Cortex of kidney (tissue), 1 donor: ENCODE measurements at places on chromosomes 5 and 9.

- DNase-seq: no peak
These were observed 178.3 kb upstream of the MAP1B start for GRCh38 chr5:71929003-71929402.

DNA sequence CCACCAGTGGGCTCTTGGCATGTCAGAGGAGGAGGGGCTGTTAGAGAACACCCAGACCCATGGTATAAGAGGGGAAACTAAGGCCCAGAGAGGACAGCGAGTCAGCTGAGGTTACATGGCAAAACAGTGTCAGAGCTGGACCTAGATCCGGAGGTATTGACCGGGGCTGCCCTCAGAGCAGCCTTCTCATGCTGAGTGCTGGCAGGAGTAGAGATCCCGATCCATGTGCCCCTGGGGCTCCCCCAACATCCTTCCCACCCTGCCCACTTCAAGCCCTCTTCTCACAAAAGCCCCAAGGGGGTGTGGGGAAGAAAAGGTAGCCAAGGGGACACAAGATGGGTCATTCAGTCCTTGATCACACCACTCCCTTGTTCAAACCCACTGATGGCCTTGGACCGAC lies 19.9 kb downstream of the CSF1R start:
- DNase-seq: no peak

GRCh38 chr5:122775550-122776542 lies 966 bp downstream of the SNX2 start:
- no peak for DNase-seq

- DNase-seq: no peak
These were observed 150.9 kb downstream of the C9orf50 start for GRCh38 chr9:129469988-129470316.

- no peak for DNase-seq
These were observed 64.6 kb downstream of the PTPN3 start for GRCh38 chr9:109433476-109433875.

- DNase-seq: no peak
These were observed 182.3 kb downstream of the C9orf152 start for GRCh38 chr9:110025551-110026170.

- no peak for DNase-seq
These were observed 71.1 kb downstream of the MLLT3 start for GRCh38 chr9:20551236-20551635.

GRCh38 chr5:66232275-66232674 lies 88.2 kb downstream of the SREK1 start:
- DNase-seq: no peak

- DNase-seq: no peak
These were observed 86.0 kb upstream of the RASGRF2 start for GRCh38 chr5:80874162-80874561.

DNA sequence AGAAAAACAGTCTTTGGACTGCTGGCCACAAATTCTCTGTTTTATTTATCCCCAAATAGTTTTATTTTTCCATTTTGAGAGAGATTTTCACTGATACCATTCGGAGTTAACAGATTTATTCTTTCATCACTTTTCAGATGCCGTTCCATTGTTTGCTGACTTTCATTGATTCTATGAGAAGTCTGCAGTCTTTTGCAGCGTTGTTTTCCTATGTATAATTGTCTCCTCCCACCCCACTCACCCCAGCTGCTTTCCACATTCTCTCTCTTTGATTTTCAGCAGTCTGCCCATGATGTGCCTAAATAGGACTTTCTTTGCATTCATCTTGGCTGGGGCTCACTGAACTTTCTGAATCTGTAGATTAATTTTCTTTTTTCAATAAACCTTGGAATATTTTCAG lies 107.6 kb downstream of the C9orf50 start:
- no peak for DNase-seq

- DNase-seq: no peak
These were observed 1.0 kb upstream of the TLE1 start for GRCh38 chr9:81690251-81690851.

- DNase-seq: no peak
These were observed 14.7 kb downstream of the CENPK start for GRCh38 chr5:65548281-65548680.

- no peak for DNase-seq
These were observed 82.1 kb downstream of the TMEM232 start for GRCh38 chr5:110644357-110644756.

DNA sequence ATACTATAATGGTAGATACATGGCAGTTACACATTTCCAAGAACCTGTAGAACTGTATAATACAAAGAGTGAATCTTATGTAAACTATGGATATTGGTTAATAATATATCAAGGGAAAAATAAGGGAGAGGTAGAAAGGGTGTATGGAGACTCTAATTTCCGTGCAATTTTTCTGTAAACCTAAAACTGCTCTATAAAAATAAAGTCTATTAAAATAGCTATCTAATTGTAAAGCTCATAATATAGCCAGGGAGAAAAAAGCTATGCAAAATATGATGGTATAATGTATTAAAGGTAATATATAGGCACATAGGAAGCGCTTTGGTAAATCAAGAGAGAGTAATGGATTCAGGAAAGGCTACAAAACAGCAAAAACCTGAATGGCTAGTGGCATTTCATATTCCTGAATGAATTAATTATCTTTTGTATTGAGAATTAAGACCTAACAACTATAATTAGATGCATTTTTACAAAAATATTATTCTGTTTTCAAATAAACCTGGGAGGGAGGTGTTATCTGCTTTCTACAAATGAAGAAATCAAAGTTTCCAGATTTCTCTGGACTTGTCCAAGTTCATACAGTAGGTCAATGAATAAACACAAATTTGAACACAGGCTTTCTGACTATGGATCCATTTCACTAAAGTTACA lies 22.8 kb downstream of the ANXA1 start:
- no peak for DNase-seq

- DNase-seq: no peak
These were observed 26.8 kb upstream of the IER5L start for GRCh38 chr9:129204840-129205239.
